ENCODE measurements at places on chromosomes 1 and 21. TPM values are rescaled to one million over a fixed set of nuclear protein-coding genes. Genes with fewer than 3 reads are reported as not detected.

- DNase-seq = no peak
Observed at GRCh38 chr1:237166593-237167101, 124.7 kb downstream of the RYR2 start.

DNA sequence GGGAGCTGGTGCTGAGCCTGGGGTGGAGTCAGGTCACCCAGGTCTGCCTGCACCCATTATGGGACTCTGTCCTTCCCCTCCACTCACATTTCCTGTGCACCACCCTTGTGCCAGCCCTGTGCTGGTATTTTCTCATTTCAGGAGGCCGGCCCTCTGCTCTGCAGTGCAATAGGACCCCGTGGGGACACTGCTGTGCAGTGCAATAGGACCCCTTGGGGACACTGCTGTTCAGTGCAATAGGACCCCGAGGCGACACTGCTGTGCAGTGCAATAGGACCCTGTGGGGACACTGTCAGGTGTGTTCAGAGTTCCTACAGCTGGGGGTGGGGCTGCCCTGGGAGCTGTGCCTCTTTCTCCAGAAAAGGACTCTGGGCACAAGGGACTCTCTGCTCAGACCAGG, 36.2 kb upstream of the DMBX1 start:
- DNase-seq = no peak

- DNase-seq = no peak
Observed at GRCh38 chr1:228430243-228430642, 13.6 kb upstream of the TRIM17 start.

- DNase-seq = no peak
Observed at GRCh38 chr1:154342836-154343472, 17.6 kb downstream of the ATP8B2 start.

DNA sequence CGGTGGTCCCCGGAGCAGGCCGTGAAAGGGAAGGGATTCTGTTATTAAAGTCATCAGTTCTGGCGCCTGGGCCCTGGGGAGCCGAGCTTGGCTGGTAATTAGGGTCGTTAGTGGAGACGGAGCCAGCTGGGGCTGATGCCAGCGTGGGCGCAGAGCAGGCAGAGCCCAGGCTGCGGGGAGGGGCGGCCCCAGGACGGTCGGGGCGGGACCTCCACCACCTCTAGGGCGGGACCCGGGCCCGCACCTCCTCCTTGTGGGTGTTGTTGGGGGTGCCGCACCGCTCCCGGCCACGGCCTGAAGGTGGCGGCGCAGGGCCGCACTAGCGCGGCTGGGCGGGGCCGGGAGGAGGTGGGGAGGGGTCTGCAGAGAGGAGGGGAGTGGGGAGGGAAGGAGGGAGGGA, 470.6 kb downstream of the PTPRU start:
- DNase-seq = no peak

GRCh38 chr1:1302951-1303509, 4.7 kb downstream of the ACAP3 start:
- no peak for DNase-seq

DNA sequence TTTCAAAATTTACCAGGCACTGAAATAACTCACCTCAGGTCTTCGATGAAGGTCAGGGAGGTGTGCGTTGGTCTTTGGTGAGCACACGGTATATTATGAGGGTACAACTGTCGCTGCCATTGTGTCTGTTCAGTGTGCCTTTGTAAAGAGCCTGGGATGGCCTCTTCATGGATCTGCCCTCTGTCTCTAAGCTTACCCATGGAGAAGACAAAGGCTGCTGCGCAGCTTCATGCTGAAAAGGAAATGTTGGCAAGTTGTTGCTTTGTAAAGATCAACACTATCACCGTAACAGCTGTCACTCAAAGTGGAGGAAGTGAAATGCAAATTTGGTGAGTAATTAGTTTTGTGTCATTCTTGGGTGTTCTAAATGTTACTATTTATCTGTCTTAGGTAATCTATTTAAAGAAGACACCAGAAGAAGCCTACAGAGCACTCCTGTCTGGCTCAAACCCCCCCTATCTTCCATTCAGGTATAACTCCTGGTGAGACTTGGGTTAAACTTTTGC, 71.6 kb downstream of the CDC14A start:
- no peak for DNase-seq

- DNase-seq = no peak
Observed at GRCh38 chr1:207744000-207744534, 7.8 kb upstream of the CD46 start.

- no peak for DNase-seq
Observed at GRCh38 chr1:191495040-191495439, 663.2 kb upstream of the RGS18 start.

GRCh38 chr1:172324086-172324485, 96.4 kb upstream of the C1orf105 start:
- no peak for DNase-seq

- DNase-seq = no peak
Observed at GRCh38 chr1:215439549-215439948, 127.6 kb upstream of the KCTD3 start.

- no peak for DNase-seq
Observed at GRCh38 chr21:42109473-42109872, 38.4 kb downstream of the UMODL1 start.

GRCh38 chr1:206463137-206463536, 7.1 kb upstream of the IKBKE start:
- DNase-seq = no peak

GRCh38 chr1:246969621-246970020, 37.9 kb upstream of the AHCTF1 start:
- no peak for DNase-seq

- peak; percentile 3 for DNase-seq
Observed at GRCh38 chr1:157490467-157491165, 61.7 kb downstream of the FCRL5 start.

- no peak for DNase-seq
Observed at GRCh38 chr1:61139775-61140549, 57.6 kb downstream of the NFIA start.

DNA sequence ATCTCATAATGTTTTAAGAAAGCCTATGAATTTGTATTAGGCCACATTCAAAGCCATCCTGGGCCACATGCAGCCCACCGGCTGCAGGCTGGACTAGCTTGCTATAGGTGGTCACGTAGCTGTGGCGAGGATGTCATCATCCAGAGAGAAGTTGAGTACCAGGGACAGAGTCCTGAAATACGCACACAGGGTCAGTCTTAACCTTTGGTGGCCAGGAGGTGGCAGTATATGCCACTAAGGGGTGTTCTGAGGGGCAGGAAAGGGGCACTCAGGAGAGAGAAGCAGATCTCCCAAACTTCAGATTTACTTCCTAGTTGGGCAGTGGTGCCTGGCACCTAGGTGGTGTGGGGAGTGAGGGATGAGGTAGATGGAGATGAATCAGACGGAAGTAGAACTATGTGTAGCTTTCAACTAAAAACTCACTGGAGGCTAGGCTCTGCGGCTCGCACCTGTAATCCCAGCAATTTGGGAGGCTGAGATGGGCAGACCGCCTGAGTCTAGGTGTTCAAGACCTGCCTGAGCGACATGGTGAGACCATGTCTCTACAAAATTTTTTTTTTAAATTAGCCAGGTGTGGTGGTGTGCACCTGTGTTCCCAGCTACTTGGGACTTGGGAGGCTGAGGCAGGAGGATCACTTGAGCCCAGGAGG, 16.3 kb upstream of the CDK18 start:
- peak; percentile 8 for DNase-seq

DNA sequence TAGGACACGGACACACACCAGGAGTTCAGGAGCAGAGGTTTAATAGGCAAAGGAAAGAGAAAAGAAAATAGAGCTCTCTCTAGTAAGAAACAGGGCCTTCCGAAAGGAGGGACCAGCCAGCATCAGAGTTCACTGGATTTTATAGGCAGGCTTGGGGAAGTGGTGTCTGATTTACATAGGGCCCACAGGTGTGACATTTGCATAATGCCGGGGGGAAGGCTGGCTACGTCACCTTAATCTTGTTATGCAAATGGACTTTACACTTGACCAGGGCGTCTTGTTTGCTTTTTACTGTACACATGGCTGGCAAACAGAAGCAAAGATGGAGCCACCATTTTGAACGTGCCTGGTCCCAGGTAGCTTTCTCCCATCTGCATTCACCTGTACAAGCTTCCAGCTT, at the start of gene OR14A16:
Gene OR14A16 (minus strand): TSS at position 97 of the 400 bp plus-strand sequence. CDS start 8,390 bp downstream, outside the sequence.
- no peak for DNase-seq

- DNase-seq = no peak
Observed at GRCh38 chr1:72432645-72433267, 150.4 kb upstream of the NEGR1 start.

- DNase-seq = no peak
Observed at GRCh38 chr1:171786534-171786933, 5.1 kb downstream of the METTL13 start.

- no peak for DNase-seq
Observed at GRCh38 chr1:62509028-62509427, 72.2 kb downstream of the USP1 start.

- no peak for DNase-seq
Observed at GRCh38 chr1:204196068-204196795, at the start of gene KISS1. KISS1 (minus strand) TSS chr1:204196491; CDS start chr1:204192876, 3,615 bp downstream.

DNA sequence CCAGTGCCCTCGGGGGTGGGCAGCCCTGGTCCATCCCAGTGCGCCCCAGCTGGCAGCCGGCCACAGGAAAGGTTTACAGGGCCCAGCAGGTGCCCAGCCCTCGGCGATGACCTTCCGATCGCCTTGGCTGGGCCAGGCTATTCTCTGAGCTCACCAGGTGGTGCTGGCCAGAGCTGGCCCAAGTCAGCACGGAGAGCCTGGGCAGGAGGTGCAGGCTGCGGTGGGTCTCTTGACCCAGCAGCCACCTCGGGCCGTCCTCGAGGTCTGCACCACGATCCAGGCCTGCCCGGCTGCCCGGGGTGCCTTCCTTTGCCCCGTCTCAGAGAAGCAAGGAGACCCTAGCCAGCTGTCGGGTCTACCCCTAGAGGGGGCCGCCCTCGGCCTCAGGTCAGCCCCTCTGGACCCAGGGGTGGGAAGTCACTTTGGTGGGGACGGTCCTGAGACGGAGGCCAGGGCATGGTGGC, 370 bp downstream of the PERM1 start:
- DNase-seq = no peak

GRCh38 chr1:201171063-201172036, 17.1 kb upstream of the TMEM9 start:
- DNase-seq = no peak

DNA sequence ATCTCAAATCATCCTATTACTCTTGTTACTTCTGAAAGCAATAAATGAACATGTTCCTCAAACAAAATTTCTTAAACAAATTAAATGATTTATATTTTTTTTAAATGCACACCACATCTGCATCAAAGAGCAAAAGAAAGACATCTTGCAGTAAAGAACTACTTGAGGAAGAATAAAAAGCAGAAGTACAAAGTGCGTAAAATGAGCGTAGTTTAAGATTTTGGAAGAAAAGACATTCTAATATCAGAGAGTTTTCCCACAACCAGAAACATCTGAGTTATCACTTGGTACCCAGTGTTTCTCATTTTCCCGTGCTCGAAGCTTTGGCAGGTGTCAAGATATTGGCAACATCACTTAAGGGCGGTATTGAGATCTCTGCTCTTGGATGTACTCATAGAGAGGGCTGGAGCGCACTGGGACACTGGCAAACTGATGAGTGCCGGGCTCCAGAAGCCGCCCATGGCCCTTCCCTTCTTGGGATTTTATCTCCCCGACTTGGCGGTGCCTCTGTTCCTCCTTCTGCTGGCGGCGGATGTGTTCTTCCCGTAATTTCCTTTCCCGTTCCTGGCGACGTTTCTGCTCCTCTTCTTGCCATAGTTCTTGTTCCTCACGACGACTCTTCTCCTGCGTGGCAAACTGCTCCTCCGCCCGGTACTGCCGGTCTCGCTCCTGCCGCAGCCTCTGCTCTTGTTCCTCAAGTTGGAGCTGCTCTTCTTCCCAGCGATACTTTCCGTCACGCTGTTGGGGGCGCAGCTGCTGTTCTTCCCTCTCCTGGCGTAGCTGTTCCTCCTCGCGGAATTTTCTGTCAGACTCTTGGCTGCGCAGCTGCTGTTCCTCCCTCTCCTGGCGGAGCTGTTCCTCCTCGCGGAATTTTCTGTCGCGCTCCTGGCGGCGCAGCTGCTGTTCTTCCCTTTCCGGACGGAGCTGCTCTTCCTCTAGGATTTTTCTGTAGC, 7.9 kb downstream of the TCHH start:
- DNase-seq = no peak

GRCh38 chr1:86942042-86942441, 27.6 kb downstream of the HS2ST1 start:
- DNase-seq = no peak

- DNase-seq = no peak
Observed at GRCh38 chr1:205582471-205583291, 49.1 kb downstream of the ELK4 start.

GRCh38 chr1:105556266-105556665, 1500.2 kb upstream of the PRMT6 start:
- DNase-seq = no peak

- DNase-seq = no peak
Observed at GRCh38 chr21:46148106-46148505, 7.3 kb downstream of the FTCD start.

The TMEM54 gene
- total RNA-seq = 53.6 TPM

The HSD3B1 gene
- total RNA-seq = not detected

The OR2T34 gene
- total RNA-seq = not detected

The LEPR gene
- total RNA-seq = 10.2 TPM

The CD34 gene
- total RNA-seq = 16.9 TPM

The FBLIM1 gene
- 321 TPM for total RNA-seq

The NUDT4B gene
- 21.8 TPM for total RNA-seq

The MOB3C gene
- total RNA-seq = 8.1 TPM

The C1orf116 gene
- under 0.01 TPM for total RNA-seq

The TUT4 gene
- total RNA-seq = 18.4 TPM

The FYB2 gene
- not detected for total RNA-seq

The WNT3A gene
- total RNA-seq = not detected

The TNFRSF4 gene
- total RNA-seq = 0.79 TPM

The PRELP gene
- total RNA-seq = not detected

The PTPN22 gene
- 0.63 TPM for total RNA-seq

Measured in pulmonary artery endothelial cell (primary cell).